Activated CD4-positive, CD25-positive, alpha-beta regulatory T cell (primary cell): ENCODE measurements at places on chromosomes 4 and X.

DNA sequence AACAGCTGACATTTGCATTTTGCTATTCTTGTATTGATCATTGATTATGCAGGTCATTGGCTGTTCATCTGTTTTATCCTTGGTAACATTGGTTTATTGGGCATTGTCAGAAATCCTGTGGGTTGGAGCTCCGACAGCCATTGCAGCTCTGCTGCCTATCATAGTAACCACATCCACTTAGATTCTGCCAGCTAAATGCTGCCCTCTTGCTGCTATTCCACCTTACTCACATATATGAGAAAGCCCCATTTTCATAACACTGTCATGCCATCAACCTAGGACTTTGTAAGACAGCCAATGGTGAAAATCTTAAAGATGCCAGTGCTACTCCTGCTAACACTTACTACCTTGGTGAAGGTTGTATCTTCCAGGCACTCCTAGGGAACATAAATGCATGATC, 187.3 kb upstream of the CXCL13 start:
- DNase-seq: no peak

DNA sequence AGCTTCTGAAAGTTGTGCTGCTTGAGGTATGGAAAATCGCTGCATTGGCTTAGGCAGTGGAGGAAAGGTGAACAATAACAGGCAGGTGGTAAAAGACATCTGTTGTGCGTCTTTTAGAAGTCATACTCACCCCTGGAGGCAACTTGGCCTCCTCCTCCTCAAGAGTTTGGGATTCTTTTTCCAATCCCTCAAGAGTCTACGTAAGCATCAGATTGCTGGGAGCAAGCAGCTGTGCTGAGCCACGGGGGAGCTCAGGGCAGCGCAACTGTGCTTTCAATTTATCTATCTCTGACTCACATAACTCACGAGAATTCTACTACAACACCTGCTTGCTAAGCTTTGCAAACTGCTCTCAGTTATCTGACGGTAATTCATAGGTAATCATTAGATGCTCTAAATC, 6.4 kb upstream of the RBMX2 start:
- no peak for DNase-seq

- peak; percentile 48 for DNase-seq
Measured at GRCh38 chr4:7876201-7876875, 63.3 kb downstream of the AFAP1 start.

- DNase-seq: no peak
Measured at GRCh38 chrX:38178396-38178795, 42.3 kb downstream of the SRPX start.

- no peak for DNase-seq
Measured at GRCh38 chr4:57051095-57051494, 59.1 kb downstream of the IGFBP7 start.

DNA sequence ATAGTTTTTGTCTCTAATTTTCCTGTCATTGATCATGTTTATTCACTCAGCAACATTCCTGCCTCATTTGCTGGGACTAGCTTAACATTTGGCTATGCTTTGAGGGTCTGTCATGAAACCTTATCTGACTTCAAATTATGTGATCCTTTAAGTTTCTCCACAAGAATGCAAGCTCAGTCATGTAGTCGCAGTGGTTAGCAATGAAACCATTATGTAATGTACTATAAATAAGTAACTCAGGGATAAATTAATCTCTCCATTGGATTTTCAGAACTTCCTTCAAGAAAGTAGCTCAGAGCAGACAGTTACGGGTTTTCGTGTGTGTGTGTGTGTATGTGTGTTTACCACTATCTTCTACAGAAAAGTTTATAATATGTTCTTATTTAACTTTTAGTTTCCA, 993.6 kb downstream of the ADGRL3 start:
- no peak for DNase-seq

GRCh38 chr4:149264093-149264733, 551.4 kb downstream of the IQCM start:
- no peak for DNase-seq

GRCh38 chr4:107619066-107619465, 101.0 kb downstream of the PAPSS1 start:
- no peak for DNase-seq

DNA sequence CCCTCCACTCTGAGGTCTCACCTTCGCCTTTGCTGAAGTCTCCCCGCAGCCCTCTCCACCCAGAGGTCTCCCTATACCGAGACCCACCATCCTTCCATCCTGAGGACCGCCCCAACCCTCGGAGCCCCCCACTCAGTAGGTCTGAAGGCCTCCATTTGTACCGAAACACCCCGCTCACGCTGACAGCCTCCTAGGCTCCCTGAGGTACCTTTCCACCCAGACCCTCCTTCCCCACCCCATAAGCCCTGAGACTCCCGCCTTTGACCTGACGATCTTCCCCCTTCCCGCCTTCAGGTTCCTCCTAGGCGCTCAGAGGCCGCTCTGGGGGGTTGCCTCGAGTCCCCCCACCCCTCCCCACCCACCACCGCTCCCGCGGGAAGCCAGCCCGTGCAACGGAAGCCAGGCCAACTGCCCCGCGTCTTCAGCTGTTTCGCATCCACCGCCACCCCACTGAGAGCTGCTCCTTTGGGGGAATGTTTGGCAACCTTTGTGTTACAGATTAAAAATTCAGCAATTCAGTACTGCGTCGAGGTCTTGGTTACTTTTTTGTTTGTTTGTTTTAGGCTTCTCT, 5.0 kb downstream of the SOD3 start:
- DNase-seq: no peak

DNA sequence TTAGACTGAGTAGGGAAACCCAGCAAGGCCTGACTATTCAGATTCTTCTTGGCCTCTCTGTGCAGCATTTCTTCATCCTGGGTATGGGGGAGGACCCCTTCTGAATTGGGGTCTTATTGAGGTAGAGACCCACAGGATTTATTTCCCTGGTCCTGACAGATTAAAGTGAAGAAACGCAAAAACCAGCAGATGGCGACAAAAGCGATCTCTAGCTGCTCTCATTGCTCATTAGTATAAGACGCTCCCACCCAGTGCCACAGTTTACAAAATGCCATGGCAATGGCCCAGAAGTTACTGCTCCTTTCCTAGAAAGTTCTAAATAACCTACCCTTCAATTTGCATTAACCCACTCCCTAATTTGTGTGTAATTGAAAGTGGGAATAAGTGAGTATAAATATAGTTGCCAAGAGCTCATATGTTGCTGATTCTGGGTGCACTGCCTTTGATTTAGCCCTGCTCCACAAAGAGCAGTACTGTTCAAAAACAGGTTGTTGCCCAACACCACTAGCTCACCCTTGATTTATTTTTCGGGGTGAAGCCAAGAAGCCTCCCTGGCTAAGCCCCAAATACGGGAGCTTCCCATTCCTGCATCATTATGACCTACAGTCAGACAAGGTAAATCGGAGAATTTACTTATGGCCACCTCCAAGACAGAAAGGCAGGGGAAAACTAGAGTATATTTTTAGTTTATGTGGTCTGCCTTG, 3.7 kb upstream of the BEX4 start:
- peak; percentile 1 for DNase-seq

DNA sequence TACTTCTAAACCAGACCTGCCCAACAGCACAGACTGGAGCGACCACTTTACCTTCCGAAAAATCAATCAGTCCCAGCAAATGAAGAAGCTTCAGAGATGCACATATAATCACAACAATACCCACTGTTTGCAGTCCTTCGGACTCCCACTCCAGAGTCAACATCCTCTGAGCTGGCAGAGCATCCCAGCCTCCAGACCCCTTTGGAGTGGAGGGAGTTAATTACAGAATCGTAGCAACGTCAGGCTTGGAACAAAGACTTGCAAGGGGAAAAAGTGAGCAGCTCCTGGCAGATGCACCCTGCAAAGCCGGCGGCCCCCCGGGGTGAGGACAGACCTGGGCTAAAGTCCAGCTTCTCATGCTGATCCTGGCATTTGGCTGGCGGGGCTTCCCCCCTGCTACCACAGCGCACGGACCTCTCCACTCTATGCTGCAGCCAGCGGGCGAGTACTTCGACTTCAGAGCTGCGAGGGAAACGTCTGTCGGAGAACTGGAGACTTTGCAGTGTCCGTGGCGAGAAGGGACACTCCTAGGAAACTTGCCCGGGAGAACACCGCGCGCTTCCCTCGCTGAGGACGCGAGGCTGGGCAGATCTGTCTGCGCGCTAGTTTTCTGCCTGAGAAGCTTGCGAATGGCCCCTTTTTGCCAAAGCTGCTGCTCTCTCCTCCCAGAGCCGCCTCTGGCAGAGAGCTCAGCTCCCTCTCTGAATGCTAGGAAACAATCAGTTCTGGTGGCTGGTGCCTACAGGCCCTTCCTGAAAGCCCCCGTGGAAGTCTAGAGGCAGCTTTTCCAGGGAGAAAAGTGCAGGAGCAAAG, 283.7 kb downstream of the PACRGL start:
- no peak for DNase-seq

DNA sequence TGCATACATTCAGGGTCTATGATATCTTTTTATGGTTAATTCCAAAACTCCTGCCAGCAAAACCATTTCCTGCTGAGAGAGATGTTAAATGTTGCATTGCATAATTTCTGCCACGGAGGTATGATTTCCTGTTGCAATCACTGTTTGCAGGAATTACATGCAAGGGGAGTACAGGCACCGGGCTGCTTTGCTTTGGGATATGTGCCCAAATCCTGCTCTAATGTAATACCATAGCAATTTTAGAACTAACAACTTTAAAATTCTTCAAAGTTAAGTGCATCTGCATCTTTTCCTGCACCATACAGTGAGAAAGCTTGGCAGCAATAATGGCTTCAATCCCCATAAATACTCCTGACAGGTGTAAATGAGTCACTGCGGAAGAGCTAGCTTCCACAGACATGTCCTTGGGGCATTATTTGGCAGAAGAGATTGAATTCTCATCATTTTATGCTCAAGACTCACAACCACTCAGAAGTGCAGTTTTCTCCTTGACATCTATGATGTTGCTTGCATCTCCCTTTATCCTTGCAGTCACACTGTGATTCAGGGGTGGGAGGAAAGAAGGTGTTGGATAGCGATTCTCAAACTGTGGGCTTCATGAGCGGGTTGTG, 29.6 kb downstream of the TRIM2 start:
- DNase-seq: no peak

DNA sequence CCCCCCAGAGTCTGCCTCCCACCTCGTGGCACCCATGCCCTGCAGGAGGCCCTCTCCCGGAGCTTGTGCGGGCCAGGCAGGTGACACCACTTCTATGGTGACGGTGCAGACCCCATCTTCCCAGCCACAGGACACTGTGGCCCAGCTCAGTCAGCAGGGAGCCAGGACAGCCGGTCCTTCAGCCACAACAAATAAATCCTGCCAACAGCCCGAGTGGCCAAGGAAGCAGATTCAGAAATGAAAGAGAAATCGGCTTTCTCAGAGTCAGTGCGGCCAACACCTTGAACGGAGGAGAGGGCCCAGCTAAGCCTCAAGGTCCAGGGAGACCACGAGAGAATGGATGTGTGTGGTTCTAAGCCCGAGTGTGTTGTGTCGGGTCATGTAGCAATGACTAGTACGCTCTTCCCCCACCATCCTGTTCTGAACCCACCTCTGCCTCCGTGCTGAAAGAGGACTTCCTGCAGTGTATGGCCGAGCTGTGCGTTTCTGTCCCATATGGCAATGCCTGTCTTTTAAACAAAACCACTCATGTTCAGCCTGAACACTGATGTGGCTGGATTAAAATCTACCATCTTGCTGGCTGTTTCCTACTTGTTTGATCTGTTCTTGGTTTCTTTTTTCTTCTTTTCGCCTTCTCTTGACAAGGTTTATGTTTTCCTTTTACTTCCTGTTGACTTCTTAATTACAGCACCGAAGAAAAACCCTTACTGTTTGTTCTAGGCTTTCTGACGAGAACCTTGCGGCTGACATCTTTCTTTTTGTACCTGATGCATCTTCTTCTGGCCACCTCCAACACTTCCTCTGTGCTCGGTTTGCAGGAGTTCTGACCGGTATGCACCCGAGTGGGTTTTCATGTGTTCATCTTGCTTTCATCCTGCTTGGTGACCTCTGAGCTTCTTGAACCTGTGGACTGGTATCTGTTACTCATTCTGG, 53.1 kb downstream of the GAK start:
- no peak for DNase-seq

- DNase-seq: no peak
Measured at GRCh38 chr4:141575884-141576283, 60.5 kb upstream of the IL15 start.

GRCh38 chrX:119735467-119735866, 22.9 kb upstream of the SOWAHD start:
- no peak for DNase-seq

DNA sequence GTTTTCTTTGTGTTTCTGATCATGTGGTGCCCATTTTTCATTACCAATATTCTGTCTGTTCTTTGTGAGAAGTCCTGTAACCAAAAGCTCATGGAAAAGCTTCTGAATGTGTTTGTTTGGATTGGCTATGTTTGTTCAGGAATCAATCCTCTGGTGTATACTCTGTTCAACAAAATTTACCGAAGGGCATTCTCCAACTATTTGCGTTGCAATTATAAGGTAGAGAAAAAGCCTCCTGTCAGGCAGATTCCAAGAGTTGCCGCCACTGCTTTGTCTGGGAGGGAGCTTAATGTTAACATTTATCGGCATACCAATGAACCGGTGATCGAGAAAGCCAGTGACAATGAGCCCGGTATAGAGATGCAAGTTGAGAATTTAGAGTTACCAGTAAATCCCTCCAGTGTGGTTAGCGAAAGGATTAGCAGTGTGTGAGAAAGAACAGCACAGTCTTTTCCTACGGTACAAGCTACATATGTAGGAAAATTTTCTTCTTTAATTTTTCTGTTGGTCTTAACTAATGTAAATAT, 110.4 kb downstream of the IL13RA2 start:
- DNase-seq: no peak

- DNase-seq: no peak
Measured at GRCh38 chrX:110089656-110090403, 86.9 kb downstream of the TMEM164 start.

- DNase-seq: no peak
Measured at GRCh38 chr4:11189756-11190155, 238.9 kb downstream of the HS3ST1 start.
